ENCODE measurements at places on chromosomes 6 and 20. TPM values are rescaled to one million over a fixed set of nuclear protein-coding genes. Genes with fewer than 3 reads are reported as not detected.

GRCh38 chr6:150813993-150814359 lies 51.5 kb upstream of the MTHFD1L start:
- no peak for DNase-seq

DNA sequence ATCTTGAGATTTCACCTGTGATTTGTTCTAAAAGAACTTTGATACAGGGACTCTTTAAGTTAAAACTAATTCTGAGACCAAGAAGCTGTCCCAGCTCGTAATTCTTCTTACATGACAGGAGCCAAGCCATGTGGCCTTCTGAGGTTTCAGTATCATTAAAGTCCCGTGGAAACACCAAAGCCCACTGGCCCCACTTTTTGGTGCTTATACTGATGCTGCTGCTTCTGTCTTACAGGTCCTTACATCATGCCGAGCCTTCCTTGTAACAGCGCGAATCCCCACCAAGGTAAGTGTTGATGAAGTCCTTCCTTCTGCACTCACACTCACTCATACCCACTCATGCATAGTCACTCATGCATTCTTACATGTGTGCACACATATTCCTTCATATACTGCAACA lies 140.7 kb downstream of the CARMIL1 start:
- DNase-seq = no peak

DNA sequence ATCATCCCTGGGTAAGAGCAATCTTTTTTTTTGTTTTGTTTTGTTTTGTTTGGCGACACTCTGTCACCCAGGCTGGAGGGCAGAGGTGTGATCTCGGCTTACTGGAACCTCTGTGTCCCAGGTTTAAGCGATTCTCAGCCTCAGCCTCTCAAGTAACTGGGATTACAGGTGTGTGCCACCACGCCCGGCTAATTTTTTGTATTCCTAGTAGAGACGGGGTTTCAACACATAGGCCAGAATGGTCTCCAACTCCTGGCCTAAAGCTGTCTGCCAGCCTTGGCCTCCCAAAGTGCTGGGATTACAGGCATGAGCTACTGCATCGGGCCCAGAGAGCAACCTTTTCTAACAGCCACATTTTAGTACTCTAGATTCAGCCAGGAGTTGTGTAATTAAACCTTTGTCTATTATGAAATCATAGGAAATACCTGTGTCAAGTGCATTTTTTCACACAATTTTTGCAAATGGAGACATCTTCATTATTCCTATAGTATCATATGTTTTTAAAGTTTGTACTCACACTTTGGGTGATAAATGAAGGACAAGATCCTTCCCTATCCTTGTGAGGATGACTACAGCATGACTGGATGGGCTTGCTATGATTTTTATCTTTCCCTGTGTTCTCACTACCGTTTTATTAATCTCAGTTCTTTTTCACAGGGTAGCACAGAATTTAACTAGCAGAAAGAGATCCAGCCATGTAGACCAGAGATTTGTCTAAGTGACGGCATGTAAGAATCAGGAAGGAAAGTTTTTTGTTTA lies 82.6 kb downstream of the OR2B2 start:
- DNase-seq = no peak

GRCh38 chr6:137259349-137259748 lies 40.2 kb upstream of the IFNGR1 start:
- DNase-seq = no peak

DNA sequence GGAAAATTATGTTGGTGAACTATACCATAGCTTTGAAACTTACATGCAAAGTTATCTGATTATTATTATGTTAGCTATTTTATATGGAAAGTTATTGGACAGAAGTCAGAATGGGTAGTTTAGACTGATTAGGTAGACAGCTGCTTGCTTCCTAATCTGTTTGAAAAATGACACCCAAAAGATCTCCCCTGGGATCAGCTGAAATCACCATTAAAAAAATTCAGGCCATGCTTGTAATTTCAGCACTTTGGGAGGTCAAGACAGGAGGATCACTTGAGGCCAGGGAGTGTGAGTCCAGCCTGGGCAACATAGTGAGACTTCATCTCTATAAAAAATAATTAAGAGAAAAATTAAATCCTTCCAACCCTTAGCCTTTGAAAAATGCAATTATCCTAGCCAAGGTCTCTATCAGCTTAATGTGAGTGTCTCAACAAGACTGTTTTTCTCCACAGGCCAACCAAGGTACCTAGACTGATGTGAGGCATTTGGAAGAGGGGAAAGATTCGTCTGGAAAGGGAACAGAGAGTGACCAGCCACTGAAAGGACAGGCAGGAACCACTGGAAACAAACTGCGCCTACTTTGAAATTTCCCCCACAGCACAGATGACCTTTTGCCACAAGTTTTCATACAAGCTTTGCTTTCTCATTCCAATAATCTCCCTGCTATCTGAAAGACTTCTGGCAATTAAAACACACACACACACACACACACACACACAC lies 232.3 kb downstream of the GMPR start:
- no peak for DNase-seq

RARS2 gene
- total RNA-seq = 44.4 TPM
